Activated T-helper 17 cell treated with anti-CD3 and anti-CD28 coated beads, Interleukin-2, amount 50 U/mL, for 72 hours (primary cell): ENCODE measurements at places on chromosomes 2 and 18.

DNA sequence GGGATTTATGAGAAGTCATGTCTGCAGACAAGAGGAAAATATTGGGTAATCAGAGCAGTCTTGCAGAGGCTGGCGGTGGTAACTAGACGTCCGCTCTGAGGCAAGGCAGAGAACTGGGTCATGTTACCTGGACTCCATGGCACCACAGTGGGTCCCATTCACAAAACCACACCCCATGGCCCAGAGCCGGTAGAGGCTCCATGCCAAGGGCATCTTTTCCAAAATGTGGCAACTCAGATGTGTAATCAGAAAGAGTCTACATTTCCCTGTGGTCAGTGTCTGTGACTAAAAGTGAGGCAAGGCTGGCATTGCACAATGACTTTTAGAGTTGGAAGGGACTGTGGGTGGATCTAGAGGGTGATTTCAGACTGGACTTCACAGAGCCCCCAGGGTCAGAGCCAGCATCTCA, 113.1 kb downstream of the MREG start:
- no peak for ATAC-seq

DNA sequence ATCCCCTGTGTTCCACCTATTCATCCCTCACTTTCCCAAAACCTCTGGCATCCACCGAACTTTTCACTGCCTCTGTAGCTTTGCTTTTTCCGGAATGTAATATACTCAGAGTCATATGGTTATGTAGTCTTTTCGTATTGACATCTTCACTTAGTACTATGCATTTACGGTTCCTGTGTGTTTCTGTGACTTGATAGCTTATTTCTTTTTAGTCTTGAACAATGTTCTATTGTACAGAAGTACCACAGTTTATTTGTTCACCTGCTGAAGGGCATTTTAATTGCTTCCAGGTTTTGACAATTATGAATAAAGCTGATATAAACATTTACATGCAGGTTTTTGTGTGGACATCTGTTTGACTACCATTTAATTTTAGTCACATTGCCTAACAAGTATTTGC, 154.7 kb upstream of the DOK6 start:
- ATAC-seq, result no peak

GRCh38 chr18:76874642-76875389, 52.5 kb downstream of the ZNF236 start:
- peak; percentile 99 for ATAC-seq

- ATAC-seq, result no peak
Observed at GRCh38 chr18:32438173-32438572, 32.5 kb downstream of the GAREM1 start.

GRCh38 chr2:126906781-126907180, 8.1 kb downstream of the TEX51 start:
- ATAC-seq, result no peak

GRCh38 chr2:133044556-133044955, 374.6 kb upstream of the LYPD1 start:
- ATAC-seq, result no peak

- no peak for ATAC-seq
Observed at GRCh38 chr2:30165617-30166016, 18.8 kb downstream of the YPEL5 start.

- no peak for ATAC-seq
Observed at GRCh38 chr2:21055879-21056790, 12.3 kb upstream of the APOB start.

DNA sequence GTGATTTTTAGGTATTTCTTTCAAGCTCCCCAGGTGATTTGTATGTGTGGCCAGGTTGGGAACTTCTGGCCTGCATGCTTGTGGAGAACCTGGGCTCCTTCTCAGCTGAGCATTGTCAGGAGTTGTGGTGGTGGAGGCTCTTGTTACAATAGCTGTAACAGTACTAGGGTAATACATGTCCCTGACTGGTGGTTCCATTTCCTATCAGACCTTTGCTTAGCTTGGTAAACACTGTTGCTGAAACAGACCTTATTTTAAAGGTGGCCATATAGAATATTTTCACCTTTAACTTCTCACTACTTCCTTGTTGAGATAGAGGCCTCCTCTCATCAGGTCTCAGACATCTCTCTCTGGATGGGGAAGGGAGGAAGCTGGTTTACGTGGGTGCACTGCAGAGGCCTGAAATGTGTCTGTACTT, 79.2 kb downstream of the SETBP1 start:
- ATAC-seq, result peak; percentile 49

- ATAC-seq, result no peak
Observed at GRCh38 chr2:86026744-86027065, 79.0 kb downstream of the POLR1A start.

GRCh38 chr2:140597836-140598235, 1533.0 kb downstream of the LRP1B start:
- ATAC-seq, result no peak

DNA sequence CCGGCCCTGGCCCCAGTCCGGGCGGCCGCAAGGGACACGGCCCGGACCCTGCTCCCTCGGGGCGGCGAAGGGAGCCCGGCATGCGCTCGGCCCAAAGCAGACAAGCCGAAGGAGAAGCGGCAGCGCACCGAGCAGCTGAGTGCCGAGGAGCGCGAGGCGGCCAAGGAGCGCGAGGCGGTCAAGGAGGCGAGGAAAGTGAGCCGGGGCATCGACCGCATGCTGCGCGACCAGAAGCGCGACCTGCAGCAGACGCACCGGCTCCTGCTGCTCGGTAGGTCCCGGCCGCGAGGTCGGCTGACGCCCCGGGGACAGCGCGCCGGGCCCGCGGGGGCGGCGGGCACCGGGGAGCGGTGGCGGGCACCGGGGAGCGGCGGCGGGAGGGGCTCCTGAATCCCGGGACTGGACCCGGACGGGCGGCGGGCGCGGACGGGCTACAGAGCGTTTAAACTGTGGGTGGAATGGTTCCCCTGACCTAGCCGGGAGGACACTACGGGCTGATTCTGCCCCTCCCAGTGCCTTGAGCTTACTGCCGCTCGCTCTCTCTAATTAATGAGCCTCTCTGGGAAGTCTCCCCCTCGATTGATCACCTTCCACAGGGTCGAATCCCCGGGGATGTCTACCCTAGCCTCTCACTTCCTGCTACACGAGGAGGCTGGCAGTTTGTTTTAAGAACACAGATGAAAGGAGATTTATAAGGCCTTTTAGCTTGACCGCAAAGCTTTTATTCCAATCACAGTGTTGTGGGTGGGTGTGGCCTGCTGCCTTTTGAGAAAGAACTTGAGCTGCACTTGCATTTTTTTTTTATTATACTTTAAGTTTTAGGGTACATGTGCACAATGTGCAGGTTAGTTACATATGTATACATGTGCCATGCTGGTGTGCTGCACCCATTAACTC, 853 bp downstream of the GNAL start:
- peak; percentile 37 for ATAC-seq

DNA sequence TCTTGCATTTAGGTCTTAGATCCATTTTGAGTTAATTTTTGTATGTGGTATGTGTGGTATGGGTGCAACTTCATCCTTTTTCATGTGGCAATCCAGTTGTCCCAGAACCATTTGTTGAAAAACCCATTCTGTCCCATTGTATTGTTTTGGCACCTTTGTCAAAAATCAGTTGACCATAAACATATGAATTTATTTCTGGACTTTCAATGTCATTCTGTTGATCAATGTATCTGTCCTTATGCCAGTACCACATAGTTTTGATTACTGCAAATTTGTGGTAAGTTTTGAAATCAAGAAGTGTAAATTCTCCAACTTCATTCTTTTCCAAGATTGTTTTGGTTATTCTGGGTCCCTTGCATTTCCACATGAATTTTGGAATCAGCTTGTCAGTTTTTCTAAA, 16.6 kb upstream of the ZNF396 start:
- ATAC-seq, result no peak

GRCh38 chr18:71223486-71223885, 934.6 kb downstream of the SOCS6 start:
- no peak for ATAC-seq

GRCh38 chr18:54995421-54996143, 36.3 kb upstream of the CCDC68 start:
- ATAC-seq, result no peak

DNA sequence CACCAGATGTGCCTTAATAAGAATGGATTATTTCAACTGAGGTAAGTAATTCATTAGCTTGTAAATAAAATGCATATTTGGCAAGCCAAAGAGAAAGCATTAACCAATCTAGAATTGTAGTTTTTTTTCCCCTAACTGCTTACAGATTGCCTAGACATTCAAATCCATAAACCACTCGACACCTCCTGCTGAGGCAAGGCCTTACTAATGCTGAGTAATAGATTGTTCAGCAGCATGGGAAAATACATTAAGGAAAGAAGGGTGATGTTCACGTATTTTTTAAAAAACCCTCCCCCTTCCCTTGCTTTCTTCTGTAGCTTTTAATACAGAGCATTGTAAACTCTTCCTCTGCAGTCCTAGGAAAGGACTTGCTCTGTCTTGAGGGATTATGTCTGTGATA, 17.0 kb upstream of the LINC00305 start:
- ATAC-seq, result no peak

DNA sequence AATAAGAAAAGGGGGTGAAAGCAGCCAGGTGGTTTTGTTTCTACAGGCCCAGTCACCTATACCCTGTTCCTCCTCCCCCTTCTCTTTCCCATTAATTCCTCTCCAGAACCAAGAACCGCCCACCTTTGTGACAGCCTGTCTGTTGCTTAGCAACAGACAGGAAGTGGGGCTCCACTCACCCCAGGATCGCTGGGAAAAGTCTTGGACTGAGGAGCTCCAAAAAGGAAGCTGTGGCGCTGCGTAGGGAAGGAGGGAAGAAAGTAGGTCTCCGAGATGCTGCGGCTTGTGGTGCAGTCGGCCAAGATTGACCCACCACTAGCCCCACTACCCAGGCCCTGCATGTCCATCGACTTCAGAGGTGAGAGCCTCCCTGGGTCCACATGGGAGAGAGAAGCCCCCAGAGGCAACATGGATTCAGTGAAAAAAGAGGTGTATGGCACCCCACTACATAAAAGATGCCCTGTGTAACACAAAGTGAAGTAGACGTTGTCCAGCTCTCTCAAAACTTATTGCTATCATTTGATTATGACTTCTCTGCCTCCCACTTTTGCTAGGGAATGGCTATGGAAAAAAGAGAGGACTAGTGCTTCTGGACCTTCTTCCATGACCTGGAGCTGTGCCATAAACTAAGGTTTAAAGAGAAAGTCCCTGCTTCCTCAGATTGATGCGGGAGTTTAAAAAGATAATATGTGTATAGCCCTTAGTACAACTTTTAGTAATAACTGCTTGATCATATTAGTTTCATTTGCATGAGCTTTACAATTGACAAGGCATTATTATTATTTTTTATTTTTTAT, at the start of gene FER1L5:
TSS of gene FER1L5 (plus strand) at position 201 of the 797 bp plus-strand sequence. CDS start at position 274, 73 bp downstream.
- ATAC-seq, result no peak

- ATAC-seq, result no peak
Observed at GRCh38 chr2:174399171-174399570, 3.6 kb downstream of the SCRN3 start.

DNA sequence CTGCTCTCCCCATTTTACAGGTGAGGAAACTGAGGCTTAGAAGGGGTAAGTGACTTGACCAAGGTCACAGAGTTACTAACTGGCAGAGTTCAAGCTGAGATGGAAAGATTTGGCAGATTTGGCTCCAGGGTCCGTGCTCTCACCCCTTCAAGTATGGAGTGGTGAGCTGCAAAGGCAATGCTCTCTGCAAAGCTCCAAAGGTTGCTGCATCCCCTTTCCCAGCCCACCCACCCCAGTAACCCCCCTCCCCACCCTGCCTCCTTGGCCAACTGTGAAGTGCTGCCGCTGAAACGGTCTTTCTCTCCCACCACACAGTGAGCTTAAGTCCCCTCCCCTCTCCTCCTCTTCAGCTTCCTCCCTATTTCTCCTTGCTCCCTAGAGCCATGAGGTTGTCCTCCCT, 152.8 kb downstream of the CAPN13 start:
- ATAC-seq, result no peak

GRCh38 chr2:180222644-180223043, 215.5 kb upstream of the CWC22 start:
- no peak for ATAC-seq

GRCh38 chr2:21194858-21195271, 71.1 kb downstream of the TDRD15 start:
- no peak for ATAC-seq

GRCh38 chr18:6219116-6219717, 195.5 kb downstream of the L3MBTL4 start:
- no peak for ATAC-seq

DNA sequence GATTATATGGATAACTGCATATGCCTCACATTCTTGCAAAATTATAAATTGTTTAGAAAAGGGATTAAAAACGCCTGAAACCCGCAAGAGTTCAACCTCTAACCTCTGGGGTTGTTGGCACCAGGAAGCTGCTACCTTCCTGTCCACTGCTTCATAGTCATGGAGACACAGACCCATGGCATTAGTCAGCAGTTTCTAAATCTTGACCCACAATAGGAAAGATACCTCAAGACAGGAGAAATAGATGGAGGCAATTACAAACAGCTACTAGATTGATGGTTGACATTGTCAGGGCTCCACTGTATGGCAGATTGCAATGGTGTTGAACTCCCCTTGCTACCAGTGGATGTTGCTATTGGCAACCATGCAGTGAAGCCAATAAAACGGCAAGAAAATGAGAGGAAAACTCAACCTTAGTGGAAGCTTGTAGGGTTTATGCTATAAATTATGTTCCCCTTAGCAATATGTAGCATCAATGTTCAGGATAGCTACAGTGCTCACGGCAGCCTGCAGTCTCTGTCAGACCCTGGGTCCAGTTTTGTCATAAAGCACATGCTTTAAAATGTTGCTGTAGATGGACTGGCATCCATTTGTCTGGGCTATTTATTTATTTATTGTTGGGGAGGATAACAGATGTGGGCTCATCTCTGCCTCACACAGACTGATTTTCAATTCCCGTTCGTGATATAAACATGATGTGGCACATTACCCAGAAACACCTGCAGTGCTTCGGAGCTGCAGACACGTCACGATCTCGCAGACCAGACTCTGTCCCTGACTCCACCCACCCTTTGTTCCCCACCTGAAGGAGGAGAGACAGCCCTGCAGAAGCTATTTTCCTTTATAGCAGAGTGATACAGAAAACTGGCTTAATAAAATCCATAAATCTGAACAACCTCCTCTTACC, 233.4 kb downstream of the AGPS start:
- ATAC-seq, result no peak

GRCh38 chr2:212254339-212254738, 284.3 kb downstream of the ERBB4 start:
- no peak for ATAC-seq

- ATAC-seq, result no peak
Observed at GRCh38 chr2:136010126-136010525, 24.7 kb upstream of the DARS1 start.

DNA sequence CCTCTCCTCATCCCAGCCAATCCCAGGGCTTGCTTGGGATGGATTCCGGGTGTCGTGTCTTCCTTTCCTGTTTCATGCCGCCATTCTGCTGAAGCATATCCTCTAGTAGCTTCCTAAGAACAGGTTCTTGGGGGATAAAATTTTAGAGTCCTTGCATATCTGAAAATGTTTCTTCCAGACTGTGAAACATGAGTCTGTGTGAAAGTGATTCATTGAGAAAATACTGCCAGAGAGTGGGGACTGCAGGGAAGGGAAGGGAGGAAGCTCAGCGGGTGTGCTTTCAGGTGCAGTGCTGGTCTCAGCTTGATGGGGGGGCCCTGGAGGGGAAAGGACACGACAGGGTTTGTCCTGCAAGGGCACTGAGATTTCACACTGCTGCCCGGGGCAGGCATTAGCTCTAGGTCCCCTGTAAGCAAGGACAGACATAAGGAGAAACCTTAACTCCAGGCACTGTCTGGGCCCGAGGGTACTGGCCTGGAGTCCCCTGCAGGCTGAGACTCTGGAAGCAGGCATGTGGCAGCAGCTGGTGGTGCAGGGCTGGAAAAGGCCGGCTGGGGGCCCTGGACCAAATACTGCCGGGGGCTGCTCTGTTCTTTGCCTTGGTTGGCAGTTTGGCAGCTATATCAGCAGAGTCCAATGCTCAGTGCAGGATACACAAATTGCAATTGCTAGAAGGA, 97.6 kb upstream of the HS6ST1 start:
- no peak for ATAC-seq
